ENCODE measurements at places on chromosomes 5 and 9.

GRCh38 chr5:143244000-143244736 lies 159.3 kb downstream of the NR3C1 start:
- no peak for DNase-seq

DNA sequence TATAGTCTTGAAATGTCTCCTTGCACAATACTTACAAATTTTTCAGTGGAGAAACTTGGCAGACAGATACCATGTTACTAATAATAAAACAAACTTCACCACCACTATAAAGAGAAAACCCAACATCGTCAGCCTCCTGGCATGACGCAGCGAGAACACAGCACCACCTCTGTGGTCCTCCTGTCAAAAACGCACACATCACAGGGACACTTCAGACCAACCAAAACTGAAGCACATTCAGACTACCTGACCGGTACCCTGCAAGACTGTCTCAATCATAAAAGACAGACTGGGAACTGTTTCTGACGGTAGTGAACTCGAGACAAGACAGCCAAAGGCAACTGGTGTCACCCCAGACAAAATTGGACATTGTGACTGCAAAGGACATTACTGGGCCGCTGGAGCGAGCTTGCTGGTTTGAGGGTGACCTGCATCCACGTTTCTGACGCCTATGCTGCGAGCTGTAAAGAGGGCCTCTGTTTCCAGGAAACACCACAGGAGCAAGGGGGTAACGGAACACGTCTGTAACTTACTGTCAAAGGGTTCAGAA lies 34.4 kb downstream of the NSUN2 start:
- DNase-seq: no peak

GRCh38 chr5:65802820-65803219 lies 80.8 kb downstream of the NLN start:
- no peak for DNase-seq

DNA sequence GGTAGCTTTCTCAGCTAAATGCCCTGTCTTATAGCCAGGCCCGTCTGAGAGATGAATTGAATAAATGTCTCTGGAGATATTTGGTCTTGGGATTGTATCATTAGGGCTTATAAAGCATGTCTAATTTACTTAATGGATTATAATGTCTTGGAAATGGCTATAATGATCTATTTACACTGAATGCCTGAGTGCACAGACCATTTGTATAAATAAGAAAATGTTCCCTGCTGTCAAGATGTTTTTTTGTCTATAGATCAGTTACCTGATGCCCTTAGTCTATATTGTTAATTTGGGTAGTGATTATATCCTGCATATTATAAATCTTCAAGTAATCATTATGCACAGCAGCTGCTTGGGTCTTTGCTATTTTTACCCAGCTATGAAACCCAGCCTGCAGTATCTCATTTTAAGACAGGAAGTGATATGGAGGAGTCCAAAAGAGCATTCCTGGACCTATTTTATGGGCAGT lies 112.9 kb upstream of the ACTBL2 start:
- DNase-seq: no peak

GRCh38 chr9:121383715-121384114 lies 13.7 kb upstream of the STOM start:
- DNase-seq: no peak

GRCh38 chr9:121217609-121218292 lies 16.1 kb upstream of the RAB14 start:
- DNase-seq: no peak

GRCh38 chr9:5866272-5866671 lies 24.4 kb upstream of the MLANA start:
- no peak for DNase-seq

- DNase-seq: no peak
Measured at GRCh38 chr5:14399054-14399692, 182.4 kb upstream of the OTULINL start.

DNA sequence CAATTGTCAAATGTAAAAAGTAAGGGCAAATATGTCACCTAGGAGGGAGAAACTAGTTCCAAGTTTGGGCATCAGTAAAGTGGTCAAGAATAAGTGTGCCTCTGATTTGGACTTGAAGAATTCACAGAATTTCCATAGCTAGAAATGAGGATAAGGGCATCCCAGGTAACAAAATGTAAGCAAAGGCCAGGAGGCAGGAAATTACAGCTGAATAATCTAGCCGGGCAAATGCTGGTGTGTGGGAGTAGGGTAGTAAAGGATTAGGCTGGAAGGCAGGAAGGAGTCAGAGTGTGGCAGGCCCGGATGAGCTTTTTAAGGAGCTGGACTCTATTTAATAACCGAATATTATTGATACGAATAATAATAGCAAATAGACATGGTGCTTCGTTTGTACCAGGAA lies 144.9 kb upstream of the EGFLAM start:
- no peak for DNase-seq

DNA sequence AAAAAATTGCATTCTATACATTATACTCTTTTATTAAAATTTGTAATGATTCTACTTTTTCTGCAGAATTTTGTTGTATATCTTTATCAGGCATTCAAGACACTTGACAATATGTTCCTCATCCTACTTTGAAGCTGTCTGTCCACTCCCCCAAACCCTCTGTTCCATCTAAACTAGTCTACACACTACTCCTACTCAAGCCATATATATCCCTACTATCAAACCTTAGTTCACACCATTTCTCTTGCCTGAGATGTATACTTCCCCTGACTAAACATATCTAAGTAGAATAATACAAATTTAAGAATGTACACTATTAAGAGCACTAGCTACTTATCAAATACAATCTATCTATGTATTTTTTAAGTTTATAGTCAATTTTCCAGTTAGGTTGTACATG lies 107.1 kb upstream of the FTMT start:
- DNase-seq: no peak

GRCh38 chr5:168014433-168015123 lies 276.9 kb upstream of the WWC1 start:
- no peak for DNase-seq

GRCh38 chr5:111143910-111144309 lies 51.8 kb downstream of the WDR36 start:
- no peak for DNase-seq

DNA sequence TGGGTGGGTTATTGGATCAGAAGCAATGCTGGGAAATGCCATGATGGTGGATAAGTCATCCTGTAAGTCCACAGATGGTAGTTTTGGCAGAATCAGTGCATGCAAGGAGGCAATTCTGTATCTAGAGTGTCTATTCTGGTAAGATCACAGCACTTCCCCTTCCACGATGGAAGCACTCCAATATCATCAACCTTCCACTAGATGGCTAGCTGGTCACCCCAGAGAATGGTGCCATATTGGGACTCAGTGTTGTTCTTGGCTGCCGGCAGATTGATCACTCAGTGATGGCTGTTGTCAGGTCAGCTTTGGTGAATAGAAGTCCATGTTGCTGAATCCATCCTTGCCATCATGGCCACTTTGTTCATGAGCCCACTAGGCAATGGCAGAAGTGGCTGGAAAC lies 553.5 kb downstream of the CSNK1G3 start:
- DNase-seq: no peak

DNA sequence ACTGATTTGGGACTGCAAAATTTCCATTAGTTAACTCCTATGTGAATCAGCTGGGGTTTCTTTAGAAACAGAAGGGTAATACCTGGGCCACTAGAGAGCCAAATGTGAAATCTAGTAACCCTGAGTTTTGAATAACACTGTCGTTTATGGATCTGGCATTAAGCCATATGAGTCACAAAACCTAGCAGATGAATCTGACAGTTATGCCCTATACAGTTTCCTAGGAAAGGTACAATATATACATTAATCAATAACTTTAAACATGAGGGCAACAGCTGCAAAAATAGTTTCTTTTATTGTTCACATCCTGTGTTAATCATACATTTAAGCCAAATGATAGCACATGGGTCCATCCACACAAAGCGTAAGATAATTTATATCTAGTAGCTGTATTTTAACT lies 56.9 kb downstream of the PAM start:
- DNase-seq: no peak

DNA sequence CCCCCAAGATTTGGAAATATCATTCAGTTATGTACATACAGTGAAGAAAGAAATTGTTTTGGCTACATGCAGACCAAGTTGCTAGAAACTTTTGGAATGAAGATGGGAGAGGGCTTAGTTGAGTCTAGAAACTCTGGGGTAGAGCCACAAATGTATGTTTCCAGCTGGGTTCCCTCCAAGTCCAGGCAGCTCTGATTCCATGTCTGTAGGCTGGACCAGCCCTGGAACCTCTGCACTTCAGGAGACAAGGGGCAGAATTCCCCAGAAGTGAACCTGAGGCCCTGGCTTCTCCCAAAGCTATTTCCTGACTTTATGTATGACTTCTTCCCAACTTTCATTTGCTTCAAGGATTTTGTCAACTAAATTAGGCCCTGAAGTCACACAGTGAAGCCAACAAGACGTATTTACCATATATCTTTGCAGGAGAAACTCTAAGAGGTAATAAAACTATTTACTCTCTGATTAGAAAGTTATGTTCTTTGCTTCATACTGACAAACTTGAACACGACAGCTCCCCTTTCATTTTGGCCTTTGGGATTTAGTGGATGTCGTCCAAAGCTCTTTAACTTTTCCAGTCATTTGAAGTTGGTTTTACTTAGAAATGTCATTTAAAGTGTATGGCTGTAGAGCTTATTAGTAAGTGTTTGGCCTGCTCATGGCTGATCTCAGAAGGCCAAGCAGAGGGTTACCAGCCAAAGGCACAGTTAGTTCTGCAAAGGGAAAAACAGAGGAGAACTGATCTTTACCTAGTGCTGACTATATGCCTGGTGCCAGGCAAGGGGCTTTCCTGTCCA lies 152.0 kb upstream of the SLC28A3 start:
- DNase-seq: no peak

- no peak for DNase-seq
Measured at GRCh38 chr9:127628758-127629467, 16.8 kb downstream of the STXBP1 start.

Data from stimulated activated CD4-positive, alpha-beta T cell treated with anti-CD3 and anti-CD28 coated beads, TNF-alpha, amount 100 ng/mL, for 1 hour (primary cell).